Left lung (tissue), 14 donors: ENCODE measurements at places on chromosomes 16 and 17. TPM values are rescaled to one million over a fixed set of nuclear protein-coding genes. Genes with fewer than 3 reads are reported as not detected.
A peak's percentile ranks its signal among the peaks of the same experiment; 100 is the strongest.

Gene MRC2
- 98.5 TPM for polyA plus RNA-seq

DNA sequence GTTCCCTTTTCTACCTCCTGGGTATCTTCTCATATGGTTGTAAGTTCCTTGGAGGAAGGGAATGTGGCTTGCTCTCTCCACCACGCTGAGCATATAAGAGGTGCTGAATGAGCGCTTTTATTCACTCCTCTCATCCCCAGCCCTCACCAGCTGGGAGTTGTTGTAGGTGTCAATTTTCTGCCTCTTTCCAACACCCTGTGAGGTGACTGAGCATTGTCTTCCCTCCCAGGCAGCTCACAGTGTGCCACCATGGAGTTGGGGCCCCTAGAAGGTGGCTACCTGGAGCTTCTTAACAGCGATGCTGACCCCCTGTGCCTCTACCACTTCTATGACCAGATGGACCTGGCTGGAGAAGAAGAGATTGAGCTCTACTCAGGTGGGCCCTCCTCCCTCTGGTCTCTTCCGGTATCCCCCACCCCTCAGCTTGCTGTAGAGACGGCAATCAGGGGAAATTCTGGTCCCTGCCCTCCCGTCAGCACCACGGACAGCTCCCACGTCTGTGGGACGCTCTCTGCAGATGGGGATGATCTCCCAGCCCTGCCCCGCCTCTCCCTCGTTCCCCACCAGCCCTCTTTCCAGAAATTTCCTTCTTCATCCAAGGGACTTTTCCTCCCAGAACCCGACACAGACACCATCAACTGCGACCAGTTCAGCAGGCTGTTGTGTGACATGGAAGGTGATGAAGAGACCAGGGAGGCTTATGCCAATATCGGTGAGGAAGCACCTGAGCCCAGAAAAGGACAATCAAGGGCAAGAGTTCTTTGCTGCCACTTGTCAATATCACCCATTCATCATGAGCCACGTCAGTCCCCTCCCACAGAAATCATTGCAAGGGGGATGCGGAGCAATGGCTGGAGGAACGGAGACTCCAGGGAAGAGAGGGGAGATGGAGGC lies 18.3 kb downstream of the CIITA start:
- DNase-seq = no peak

- DNase-seq = no peak
Measured at GRCh38 chr17:60640503-60640902, 37.1 kb upstream of the BCAS3 start.

DNA sequence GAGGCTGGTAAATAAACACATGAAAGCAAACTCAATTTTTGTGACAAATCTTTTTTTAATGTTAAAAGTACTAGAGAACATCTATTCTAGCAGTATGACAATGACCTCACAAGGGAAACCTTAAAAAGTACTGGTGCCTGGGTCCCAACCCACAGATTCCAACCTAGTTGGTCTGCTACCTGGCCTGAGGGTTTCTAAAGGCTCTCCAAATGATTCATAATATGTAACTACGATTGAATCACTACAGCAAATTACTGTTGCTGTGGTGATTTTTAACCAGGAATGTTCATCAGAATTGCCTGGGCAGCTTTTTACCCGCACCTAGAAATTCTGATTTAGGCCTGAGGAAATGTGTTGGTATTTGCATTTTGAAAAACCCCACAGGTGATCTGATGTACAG lies 26.1 kb downstream of the CDR2 start:
- DNase-seq = no peak

GRCh38 chr16:14486520-14487303 lies 143.3 kb downstream of the PARN start:
- DNase-seq = peak; percentile 70
